Activated CD4-positive, CD25-positive, alpha-beta regulatory T cell (primary cell): ENCODE measurements at places on chromosomes 4 and X.

DNA sequence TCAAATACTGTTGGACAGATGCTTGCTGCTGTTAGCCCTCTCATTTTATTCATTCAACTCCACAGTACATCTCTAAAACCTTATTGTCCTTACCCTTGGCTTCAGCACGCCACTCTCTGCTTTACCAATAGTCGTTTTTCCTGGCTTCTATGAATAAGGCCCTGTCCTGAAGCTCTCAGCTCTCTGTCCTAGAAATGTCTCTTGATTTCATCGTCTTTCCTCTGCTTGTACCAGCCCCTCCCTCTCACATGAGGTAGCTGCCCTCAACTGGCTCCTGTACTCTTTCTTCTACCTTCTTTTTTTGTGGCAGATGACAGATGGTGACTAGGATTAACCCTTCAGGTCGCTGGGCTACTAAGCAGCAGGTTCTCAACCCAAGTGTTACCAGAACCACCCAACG is 11.4 kb downstream of the ADGRA3 start:
- no peak for DNase-seq

GRCh38 chr4:120198411-120198810 is 131.8 kb upstream of the MAD2L1 start:
- DNase-seq: no peak

DNA sequence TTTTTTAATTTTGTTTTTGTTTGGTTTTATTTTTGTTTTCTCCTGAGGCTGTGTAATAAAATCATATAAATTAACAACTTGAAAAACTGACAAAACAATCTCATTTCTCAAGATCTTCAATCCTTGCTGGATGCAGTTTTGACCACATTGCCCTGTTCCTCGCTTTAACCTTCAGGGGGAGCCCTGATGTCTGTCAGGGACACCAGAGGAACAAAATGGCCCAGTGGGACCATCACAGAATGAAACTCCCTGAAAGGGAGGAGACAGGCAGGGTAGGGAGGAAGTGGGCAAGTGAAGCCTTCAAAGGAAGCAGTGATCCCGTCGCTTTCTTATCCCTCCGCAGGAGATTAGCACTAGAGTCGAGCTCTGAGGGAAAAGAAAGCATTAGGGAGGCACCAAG is 274.9 kb upstream of the LDB2 start:
- no peak for DNase-seq

- no peak for DNase-seq
These were observed 129.8 kb downstream of the ATXN3L start for GRCh38 chrX:13190051-13190450.

- DNase-seq: no peak
These were observed 904.1 kb upstream of the EPHA5 start for GRCh38 chr4:66574145-66574978.

- DNase-seq: peak; percentile 51
These were observed at the start of gene PUDP for GRCh38 chrX:7147978-7148854. TSS of gene PUDP (minus strand) at chrX:7148153. CDS start at chrX:7148113, 40 bp downstream.

DNA sequence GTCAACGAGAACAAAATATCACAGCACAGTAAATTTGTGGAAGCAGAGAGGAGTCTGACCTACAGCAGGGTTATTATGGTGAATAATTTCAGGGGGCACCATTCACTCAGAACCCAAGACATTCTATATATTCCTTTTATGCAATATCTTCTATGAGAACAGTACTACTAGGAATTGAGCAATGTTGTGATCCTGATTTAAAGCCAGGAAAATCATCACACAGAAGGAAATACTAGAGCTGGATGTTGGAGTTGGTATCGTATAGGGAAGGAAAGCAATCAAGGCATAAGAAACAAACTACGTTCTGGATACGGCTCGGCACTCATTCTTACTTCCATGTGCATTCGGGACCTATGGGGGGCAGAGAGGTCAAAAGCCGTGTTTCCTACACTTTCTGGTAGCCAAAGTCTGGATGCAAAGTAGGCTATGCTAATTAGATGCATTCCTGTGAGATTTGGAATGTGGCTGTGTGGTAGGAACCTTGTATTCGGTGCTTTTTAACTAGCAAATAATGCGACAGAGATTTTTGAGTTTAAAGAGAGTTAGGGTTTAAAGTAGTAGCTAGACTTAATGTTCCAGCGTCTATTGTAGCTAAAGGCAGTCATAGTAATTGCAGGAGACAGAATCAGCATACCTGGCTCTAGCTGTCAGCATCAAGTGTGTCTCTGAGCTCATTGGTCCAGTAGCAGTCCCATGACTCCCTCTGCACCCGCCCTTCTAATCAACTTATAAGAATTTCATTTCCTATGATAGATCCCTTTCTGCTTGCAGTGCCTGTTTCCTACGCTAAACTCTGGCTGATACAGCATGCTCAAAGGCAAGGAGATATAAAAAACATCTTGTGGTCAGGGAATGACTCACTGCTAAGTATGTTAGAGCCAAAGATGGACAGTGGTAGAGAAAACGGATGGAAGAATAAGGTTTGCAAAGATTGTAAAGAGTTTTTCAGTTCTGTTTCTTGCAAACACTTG is 43.3 kb upstream of the PDGFC start:
- DNase-seq: no peak

GRCh38 chr4:108140328-108140727 is 28.4 kb downstream of the LEF1 start:
- no peak for DNase-seq

DNA sequence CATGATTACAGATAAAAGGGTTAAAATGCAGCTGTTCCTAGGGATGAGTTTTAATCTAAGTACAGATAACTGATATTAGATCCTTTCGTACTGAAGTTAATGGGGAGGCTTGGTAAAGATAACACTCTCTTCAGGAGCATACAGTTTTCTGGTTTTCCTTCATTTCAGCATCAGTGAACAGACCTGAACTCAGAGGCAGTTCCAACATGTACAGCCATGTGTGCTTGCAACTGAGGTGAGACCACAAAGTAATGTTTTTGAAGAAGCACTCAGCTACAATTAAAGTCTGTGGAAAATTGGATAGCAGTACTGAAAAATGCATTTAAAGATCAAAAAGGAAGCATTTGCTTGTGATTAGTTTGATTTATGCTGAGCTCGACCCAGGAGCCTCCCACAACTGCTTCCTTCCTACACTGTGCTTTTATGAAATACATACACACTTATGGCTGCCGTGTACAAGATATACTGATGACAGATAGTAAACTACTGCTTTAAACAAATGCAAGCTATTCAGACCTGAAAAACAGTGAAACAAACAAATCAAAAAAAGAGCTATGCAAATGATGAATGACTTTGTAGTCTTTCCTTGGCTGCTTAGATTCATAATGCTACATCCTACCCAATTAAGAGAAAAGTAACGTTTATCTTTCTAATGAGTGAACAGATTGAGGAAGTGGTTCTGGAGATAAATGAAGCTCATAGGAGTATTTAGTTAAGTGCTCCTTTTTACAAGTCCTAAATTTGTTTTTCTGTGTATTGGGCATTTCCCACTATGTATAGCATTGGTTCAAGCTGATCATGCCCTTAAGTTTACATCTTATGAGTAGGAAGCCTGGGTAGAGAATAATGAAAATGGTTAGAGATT is 68.4 kb downstream of the PDLIM5 start:
- DNase-seq: no peak

GRCh38 chr4:81509191-81509590 is 37.5 kb upstream of the RASGEF1B start:
- DNase-seq: no peak

GRCh38 chrX:134810211-134810610 is 151.9 kb upstream of the PLAC1 start:
- DNase-seq: no peak

DNA sequence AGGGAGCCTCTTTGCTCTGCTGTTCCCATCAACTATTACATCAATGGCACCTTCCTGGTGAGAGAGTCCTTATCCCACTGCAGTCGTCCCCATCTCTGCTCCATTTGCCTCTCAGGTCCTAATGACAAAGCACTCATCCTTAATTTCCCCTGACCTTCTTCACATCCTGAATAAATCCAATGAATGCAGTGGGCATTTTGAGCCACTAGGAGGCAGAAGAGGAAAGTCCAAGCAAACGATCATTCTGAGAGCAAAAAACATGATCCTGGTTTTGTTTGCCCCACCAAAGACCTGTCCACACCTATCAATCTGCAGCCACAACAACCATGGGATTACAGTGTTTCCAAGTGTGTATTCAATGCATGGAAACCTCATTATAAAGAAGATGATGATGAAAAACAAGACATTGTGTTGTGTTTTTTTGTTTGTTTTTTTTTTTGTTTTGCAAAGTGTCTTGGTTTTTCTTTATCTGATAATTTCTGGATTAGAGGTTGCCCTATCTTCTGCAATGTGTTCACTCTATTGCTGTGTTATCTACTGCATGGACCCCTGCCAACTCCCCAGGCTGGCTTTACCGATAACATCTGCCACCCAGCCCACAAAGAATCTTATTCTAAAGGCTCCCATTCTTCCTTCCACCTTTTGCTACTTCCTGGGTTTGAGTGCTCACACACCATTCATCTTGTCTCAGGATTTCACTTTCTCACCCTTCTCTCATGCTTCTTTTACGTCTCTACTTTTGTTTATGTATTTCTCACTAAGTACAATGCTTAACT is 207.2 kb downstream of the NLGN4X start:
- no peak for DNase-seq

DNA sequence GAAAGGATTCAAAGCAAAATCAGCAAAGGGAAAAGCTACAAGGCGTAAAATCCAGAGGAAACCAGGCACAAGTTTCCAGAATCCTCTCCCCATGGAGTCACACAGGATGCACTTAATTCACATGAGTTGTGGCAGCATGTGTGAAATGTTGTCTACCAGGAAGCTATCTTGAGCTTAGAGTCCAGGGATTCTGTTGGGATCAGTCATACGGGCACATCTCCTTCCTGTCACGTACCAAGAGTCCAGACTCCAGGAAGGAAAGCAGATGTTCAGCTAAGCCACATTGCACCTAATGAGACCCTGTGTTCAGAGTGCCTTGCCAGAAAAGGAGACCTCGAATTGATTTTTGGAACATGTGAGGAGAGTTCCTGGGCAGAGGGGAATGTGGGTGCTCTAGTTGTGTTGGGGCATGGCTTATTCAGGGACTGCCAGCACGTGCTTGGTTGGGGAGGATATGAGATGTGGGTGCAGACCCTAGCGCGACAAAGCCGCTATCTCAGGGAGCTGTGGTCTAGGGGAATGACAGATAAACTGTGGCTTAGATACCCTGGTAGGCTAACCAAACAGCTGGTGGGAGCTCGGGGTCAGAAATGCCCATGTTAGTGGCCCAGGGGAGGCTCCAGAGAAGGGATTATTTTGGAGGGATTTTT is 70.0 kb downstream of the EVC start:
- DNase-seq: no peak

DNA sequence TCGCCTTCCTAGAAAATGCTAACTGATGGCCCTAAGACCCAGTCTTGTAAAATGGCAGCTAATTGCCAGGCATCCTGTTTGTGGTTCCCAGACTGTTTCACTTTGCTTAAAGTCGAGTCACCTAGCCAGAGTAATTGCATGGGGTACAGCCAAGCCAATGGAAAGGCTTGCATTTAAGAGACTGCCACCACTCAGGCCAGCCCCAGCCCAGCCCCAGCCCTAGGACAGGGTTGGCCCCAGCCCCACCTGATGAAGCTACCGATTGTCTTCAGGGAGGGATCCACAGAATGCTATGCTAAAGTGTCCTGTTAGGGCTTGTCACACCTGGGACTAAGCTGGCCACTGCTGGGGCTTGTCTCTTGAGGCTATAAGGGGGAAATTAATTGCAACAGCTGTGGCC is 194.6 kb upstream of the KLF3 start:
- DNase-seq: no peak

- DNase-seq: no peak
These were observed 24.8 kb downstream of the RTL9 start for GRCh38 chrX:110383414-110383813.

- no peak for DNase-seq
These were observed 22.9 kb downstream of the PAGE2 start for GRCh38 chrX:55111578-55112254.

- no peak for DNase-seq
These were observed 95.3 kb upstream of the PAQR3 start for GRCh38 chr4:79034544-79034943.

- DNase-seq: no peak
These were observed 33.1 kb downstream of the OSTC start for GRCh38 chr4:108683479-108683878.

DNA sequence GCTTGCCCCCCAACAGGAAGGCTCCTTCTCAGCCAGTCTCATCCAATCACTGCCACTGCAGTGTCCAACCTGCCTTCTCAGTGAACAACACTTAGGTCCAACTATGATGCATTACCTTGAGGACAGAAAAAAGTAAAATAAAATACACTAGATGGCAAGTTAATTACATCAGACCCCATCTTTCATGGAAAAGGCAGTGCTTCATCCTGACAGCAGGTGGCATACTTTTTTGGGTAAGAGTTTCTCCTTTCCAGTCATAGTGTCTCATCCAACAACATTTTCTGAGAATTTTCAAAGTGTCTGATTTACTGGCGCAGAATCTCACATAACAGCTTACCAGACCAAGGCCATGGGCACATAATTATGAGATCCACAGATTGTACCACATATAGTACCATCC is 1742.8 kb downstream of the PCDH7 start:
- no peak for DNase-seq

DNA sequence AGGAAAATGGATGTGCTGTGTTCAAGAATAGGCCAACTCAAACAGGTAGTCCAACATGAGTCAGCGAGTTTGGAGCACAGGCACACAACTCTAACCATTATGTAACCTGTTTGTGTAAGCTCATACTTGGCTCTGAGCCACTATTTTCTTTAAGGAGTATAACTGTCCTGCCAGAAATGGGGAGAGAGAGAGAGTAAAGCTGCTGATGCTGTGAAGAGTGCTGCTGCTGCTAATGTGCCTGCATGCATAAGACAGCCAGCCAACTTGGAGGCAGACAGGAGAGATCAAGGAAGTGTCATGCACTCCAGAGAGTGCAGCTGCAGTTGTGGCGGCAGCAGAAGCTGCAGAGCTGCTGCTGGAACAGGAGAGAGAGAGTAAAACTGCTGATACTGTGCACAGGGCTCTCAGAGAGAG is 11.7 kb upstream of the STATH start:
- no peak for DNase-seq

DNA sequence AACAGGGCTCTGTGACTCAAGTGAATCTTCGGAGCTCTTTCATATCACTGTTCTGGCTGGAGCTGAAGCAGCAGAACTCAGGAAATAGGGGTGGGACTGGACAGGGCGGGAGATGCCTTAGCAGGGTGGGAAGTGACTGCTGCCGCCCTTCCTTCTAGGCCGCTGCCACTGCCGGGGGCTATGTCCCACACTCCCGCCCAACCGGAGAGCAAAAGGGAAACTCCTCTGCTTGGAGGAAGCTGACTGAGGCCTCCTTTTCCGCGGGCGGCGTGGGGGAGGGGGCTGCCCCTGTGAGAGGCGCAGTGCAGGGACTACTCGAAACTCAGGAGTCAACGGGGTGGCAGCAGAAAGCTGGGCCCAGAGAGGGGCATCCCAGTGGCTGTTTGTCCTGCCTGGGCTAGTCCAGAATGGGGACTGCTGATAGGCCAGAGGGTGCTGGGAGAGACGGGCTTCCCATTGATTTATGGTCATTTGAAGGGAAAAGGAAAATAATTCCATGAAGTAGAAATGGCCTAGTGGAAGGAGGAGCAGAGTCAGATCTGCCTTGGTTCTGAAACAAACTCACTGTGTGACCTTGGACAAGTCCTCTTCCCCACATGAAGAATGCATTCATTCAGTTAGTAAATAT is 36.9 kb downstream of the STARD8 start:
- no peak for DNase-seq
